ENCODE measurements at places on chromosomes 7 and 10.

GRCh38 chr10:92999191-92999590 lies 61.4 kb upstream of the CYP26C1 start:
- no peak for DNase-seq

- DNase-seq: no peak
Observed at GRCh38 chr7:158657189-158657746, 47.3 kb downstream of the NCAPG2 start.

DNA sequence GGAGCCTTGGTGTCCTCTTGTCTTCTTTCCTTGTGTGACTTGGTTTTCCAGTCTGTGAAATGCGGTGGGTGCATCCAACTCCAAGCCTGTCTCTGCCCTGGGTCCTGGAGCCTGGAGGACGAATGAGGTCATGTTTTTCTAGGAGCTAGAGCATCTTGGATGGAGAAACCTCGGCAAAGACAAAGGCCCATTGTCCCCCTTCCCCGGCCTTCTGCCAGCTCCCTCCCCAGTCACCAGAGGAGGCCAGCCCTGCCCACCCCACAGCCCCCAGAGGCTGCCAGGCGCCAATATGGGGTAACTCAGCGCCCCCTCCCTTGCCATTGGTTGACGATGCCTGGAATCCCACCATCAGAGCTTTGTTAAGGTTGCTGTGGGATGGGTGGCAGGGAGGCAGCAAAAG lies 40.4 kb downstream of the KCTD7 start:
- DNase-seq: no peak

- DNase-seq: no peak
Observed at GRCh38 chr7:37765872-37766525, 82.4 kb upstream of the NME8 start.

DNA sequence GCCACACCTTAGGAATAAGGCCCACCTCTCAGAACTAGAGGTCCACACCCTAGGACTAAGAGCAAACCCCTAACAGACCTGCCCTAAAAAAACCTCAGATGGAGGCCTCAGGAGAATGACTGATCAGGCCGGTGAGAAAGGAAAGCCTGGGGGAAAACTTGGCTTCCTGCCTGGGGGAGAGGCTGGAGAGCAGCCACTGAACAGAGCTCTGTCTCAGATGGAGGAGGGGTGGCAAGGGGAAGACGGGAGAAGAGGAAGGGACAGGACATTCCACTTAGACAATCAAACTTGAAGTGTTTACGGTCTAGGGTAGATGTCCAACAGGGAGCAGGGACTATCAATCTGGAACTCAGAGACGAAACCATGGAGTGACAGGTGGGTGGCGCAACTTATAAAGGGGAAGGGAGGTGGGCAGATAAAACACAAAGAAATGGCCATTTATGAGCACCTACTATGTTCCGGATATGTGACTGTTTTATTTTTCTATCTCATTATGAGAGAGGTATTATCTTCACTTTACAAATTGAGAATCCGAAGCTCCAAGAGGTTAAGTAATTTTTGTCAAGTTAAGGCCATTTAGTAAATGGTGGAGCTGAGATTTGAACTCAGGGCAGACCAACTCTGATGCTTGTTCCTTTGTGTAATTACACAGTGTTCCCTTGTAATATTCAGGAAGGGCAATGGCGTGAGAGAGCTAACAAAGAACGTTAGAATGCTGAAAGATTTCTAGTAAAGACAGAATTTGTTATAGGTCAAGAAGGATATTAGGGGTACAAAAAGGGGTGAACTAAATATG lies 82.6 kb downstream of the DNMBP start:
- no peak for DNase-seq

DNA sequence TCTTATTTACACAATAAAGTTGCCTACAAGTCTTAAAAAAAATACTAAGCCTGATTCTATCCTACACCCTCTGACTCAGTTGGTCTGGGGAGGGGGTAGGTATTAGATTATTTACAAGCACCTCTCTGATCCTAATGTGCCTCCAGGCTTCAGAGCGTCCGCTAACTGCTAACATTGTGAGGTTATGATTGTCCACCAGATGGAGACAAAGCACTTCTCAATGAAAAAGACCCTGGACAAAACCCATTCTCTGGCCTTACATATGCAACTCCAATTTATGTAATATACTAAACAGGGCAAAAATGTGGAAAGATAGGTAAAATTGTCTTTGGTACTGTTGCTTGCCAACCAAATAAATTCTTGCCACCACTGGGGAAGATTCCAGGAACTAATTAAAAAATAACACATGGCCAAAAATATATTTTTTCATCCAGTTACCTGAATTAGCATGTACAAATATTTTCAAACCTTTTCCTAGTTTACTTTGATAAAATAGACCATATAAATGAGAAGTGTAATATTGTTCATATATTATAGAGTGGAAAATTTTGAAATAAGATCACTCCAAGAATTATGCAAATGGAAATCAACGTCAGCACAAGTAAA lies 92.4 kb downstream of the KIF20B start:
- DNase-seq: no peak

- no peak for DNase-seq
Observed at GRCh38 chr7:107661081-107661864, 645 bp downstream of the SLC26A4 start.

DNA sequence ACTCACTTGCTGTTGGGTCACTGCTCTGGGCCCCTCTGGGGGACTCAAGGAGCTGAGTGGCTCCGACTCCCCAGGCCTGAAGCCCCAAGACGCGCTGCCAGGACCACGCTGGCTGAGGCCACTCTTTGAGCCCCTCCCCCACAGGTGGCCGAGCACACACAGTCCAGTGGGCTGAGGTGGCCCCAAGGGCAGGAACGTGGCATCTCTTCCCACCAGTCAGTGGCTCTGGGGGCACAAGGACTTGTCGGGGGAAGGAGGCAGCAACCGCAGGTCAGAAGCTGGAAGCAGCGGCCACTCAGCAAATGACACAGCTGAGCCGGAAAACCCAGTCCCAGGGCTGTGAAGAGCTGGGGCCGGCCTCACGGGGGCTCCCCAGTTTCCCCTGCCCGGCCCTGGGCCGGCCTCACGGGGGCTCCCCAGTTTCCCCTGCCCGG lies 24.1 kb downstream of the GRIFIN start:
- DNase-seq: no peak

GRCh38 chr7:117731455-117731854 lies 141.8 kb downstream of the CTTNBP2 start:
- DNase-seq: no peak

DNA sequence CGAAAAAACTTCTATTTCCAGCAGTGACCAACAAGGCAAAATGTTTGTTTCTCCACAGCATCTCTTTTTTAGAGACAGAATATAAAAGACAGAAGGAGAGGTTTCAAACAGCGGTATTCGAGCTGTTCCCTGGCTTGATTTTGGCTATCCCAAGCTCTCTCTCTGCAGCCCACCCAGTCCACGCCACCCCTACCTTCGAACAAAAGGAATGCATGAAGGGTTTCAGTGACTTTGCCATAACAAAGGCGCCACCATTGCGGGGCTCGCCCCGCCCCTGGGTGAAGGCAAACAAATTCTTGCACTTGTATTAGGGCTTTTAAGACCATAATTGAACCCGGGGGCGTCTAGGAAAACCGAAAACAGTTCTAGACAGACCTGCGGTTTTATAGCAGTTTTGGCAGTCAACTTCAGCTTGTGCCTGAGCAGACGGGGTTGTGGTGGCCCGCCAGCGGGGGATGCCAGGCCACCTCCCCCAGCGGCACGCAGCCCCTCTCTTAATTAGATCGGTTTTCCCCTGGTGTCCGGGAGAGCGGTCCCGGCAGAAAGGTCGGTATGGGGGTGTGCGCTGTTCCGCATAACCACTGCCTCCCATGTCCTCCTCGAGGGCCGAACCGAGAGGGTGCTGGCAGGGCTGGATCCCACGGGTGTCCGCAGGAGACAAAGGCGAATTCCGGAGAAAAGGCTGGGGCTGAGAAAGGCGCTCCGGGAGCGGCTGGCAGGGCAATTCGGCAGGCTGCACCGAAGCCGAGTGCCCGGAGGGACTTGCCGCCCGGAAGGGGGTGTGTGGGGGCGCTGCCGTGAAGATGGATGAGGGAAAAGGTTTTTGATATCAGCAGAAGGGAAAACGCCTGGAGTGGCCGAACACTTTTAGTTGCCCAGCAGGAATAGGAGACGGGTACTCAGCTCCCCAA lies 2.7 kb upstream of the HOXA11 start:
- DNase-seq: no peak

- no peak for DNase-seq
Observed at GRCh38 chr10:78531088-78531487, 497.4 kb downstream of the RPS24 start.

DNA sequence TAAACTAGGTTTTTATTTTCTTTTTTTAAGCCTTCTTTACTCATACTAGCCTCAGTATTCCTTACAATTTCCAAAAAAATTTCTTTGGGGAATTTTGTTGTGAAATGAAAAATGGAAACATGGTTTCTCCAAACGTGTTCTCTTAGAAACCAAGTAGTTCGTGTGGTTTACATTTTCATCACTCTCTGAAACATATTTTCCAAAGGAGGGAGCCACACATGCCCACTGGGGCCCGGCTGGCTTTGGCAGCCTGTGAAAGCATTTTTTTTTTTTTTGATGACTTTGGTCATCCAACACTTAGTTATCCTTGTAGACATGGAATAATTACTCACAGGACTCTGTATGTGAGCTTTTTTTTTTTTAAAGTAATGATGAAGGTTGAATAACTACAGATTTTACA lies 169.6 kb downstream of the C7orf25 start:
- no peak for DNase-seq

GRCh38 chr7:91465595-91466061 lies 201.4 kb downstream of the FZD1 start:
- DNase-seq: no peak

GRCh38 chr10:28678687-28679457 lies 1.6 kb downstream of the BAMBI start:
- no peak for DNase-seq
